Vagina (tissue), 2 donors: ENCODE measurements at places on chromosomes 16 and 17.

DNA sequence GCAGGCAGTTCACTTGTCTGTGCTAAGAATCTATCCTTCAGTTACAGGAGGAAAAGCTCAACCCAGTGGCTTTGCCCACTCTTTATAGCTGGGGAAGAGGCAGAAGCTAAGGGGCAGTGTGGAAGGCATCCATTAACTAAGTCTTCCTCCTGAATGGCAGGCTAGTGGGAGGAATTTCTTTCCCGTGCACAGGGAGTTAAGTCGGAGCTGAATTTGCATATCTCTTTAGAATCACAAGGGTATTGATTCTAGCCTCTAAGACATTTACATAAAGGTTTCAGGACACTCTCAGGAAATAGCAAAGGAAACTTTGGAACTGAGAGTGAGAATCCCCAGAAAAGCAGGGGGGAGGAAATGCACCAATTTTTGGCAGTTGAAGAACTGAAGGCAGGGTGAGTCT lies 245.6 kb downstream of the CA10 start:
- no peak for DNase-seq

- no peak for DNase-seq
Observed at GRCh38 chr16:1414532-1415260, at the start of gene UNKL. UNKL (minus strand) TSS chr16:1414704; CDS start chr16:1414691, 13 bp downstream.

- no peak for DNase-seq
Observed at GRCh38 chr16:47734987-47735594, 274.0 kb downstream of the PHKB start.

- no peak for DNase-seq
Observed at GRCh38 chr16:23160574-23160973, 11.3 kb upstream of the USP31 start.

DNA sequence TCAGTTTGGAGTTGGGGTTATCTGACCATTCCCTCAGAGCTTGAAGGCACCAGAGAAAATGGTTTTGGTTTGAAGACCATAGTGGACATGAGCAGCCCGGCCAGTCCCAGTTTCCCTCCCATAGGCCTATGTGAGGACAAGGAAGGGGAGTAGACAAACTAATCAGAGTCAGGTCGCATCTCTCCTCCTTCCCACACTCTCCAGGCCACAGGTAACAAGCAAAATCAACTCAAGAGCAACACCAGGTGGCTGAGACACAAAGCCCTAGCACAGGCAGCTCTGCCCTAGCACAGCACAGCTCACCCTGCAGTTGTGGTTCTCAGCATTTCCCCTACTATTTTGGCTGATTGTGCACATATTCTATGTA lies 7.2 kb downstream of the SUPT4H1 start:
- DNase-seq, result no peak

GRCh38 chr16:4323071-4323844 lies 7.4 kb downstream of the GLIS2 start:
- no peak for DNase-seq

- DNase-seq, result no peak
Observed at GRCh38 chr17:27320222-27320560, 26.3 kb downstream of the WSB1 start.

DNA sequence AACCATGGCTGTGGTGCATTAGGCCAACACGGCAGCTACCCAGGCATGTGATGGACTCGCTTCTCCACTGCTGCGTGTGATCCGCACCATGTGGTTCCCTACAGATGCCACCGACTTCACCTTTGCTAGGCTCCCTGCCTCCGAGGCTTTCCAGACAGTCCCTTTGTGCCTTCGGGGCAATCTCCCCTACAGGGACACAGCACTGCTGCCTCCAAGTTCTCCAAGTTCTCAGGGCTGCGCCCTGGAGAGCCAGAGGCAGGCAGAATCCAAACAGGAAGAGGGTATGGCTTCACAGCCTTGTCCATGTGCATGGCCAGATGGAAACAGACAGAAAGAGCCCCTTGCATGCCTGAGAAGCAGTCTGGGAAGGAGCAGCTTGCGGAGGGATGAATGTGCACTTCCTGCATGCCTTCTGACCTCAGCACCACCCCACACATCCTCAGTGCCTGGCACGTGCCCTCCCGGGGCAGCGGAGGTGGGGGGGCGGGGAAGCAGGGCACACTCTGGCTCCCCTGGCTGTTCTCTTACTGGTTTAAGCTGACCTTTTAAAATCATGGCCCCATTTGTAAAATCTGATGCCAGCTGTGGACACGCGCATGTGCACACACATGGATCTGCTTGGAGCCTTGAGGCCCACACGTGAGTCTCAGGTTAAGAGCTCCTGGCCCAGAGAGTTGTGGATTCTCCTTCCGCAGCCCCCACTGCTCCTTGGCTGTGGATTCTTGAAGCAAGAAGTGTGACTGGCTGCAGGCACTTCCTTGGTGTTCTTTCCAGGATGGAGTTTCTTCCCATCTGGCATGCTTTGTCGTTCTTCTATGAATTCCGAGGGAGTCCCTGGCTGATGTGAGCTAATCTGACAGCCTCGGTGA lies 55.3 kb upstream of the MTSS2 start:
- DNase-seq, result no peak

GRCh38 chr16:27928542-27928941 lies 135.0 kb downstream of the GSG1L start:
- DNase-seq, result no peak

DNA sequence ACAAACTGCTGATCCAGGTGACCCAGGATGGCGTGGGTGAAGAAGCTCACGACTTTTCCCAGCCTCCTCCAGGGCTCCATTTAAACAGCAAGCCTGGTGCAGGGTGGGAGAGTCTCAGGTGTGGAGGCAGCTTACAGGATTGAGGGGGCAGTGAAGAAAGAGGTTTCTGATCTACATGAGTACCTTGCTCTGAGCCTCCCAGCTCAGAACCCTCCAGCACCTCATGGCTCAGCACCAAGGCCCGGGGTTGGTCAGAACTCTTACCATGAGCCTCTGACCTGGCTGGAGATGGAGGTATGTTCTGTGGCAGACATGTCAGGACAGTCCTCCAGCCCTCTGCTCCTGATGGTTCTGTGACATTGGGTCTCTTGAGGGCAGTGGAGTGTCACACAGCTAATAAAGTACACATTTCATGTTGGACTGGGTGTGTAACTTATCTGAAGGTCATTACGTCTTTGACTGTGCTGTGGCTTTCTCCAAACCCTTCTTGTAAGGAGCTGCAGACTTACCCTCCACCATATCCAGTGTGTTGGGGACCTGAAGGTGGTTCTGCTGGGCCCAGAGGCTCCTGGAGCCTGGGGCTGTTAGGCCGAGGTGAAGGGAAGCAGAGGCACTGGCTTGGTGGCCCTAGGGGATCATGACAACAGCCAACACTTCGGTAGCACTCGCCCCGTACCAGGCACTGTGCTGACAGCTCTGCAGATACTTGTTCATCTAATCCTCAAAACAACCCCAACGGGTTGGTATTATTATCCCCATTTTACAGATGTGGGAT lies 3.8 kb upstream of the DCAF7 start:
- no peak for DNase-seq

DNA sequence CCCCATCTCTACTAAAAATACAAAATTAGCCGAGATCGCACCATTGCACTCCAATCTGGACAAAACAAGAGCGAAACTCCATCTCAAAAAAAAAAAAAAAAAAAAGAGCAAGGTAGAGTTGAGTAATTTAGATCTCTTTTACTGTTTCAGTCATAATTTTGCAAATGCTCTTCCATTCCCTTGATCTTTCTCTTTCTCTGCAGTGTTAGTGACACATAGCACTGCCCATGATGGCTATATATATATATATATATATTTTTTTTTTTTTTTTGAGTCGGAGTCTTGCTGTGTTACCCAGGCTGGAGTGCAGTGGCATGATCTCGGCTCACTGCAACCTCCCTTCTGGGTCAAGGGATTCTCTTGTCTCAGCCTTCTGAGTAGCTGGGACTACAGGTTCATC lies 12.2 kb upstream of the PHOSPHO1 start:
- DNase-seq, result no peak

DNA sequence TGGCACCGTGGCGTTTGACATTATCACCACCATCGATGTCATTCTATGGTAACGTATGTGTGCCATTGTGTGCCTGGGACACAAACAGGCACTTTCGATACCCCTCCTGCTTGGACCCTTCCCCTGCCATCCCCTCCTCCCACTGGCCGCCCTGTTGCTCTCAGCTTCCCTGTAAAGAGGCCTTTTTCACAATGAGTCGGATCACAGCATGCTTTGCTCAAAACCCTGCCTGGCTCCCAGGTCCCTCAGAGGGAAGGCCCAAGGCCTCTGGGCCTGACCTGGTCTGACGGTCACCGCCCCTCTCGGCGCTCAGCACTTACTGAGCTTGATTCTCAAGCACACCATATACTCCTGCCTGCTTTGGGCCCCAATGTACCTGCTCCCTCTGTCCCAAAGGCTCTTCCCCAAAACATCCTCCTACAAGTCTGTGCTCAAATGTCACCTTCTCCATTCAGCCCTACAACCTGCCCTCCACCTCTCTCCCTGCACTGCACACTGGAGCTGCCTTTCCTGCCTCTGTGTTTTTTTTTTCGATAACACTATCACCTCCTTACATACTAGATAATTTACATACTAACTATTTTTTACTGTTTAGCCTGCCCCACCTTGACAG lies 303.8 kb downstream of the SOX9 start:
- DNase-seq, result no peak

DNA sequence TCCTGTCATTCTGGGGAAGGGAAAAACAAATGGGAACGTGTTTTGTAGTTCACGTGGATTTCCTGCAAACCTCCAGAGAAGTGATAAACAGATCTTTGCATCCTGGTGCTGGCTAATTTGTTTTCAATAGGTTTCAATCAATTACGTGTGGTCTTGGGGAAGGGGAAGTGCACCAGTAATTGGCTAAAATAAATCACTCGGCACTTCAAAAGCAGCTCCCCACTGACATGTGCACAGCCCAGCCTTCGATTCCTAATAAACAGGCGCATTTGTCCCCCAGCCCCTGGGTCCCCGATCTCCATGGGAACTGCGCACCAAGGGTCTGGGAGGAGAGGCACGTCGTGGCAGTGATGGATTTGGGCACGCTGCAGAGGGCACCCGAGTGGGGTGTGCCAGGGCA lies 112.9 kb upstream of the GSE1 start:
- DNase-seq, result no peak

GRCh38 chr17:19398301-19399181 lies 11.6 kb upstream of the MFAP4 start:
- no peak for DNase-seq

DNA sequence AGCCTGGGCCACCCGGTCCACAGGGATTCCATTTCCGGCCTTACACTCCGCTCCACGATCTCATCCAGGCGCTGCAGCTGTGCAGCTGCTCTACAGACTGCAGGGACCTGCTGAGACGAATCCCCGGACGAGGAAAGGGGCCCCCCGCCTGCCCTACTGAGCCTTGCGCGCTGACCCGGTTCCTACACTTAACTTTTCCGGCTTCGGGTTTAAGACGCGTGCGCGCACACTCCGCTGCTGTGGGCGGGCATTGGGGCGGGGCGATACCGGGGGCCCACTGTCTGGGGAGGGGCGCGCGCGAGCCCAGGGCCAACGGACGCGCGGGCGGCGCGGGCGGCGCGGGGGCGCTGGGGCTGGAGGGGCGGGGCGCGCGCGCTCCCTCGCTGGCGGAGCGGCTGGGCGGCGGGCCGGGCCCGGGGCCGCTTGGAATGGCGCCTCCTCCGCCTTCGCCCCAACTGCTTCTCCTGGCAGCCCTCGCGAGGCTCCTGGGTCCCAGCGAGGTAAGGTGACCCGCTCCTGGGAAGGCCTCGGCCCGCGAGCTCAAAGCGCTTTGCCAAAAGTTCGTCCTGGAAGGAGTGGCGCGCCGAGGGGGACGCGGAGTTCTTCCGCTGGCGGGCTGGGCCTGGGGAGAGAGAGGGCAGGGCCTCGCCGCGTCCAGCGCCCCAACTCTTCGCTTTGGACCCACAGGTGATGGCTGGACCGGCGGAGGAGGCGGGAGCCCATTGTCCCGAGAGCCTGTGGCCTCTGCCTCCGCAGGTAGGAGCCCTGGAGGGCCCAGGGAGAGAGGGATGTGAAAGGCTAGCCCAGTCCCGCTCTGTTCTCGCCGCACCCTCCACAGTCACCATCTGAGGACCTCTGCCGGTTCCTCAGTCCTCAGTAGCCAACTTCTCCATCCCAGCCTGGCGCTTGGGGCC lies at the start of gene TP53I13:
TSS of gene TP53I13 (plus strand) at position 371 of the 914 bp plus-strand sequence. CDS start at position 429, 58 bp downstream.
- DNase-seq, result peak; percentile 91
